ENCODE measurements at places on chromosomes 4 and X.

- DNase-seq, result no peak
These were observed at the start of gene MGARP for GRCh38 chr4:139279760-139280620. MGARP (minus strand) TSS chr4:139280225; CDS start chr4:139280158, 67 bp downstream.

DNA sequence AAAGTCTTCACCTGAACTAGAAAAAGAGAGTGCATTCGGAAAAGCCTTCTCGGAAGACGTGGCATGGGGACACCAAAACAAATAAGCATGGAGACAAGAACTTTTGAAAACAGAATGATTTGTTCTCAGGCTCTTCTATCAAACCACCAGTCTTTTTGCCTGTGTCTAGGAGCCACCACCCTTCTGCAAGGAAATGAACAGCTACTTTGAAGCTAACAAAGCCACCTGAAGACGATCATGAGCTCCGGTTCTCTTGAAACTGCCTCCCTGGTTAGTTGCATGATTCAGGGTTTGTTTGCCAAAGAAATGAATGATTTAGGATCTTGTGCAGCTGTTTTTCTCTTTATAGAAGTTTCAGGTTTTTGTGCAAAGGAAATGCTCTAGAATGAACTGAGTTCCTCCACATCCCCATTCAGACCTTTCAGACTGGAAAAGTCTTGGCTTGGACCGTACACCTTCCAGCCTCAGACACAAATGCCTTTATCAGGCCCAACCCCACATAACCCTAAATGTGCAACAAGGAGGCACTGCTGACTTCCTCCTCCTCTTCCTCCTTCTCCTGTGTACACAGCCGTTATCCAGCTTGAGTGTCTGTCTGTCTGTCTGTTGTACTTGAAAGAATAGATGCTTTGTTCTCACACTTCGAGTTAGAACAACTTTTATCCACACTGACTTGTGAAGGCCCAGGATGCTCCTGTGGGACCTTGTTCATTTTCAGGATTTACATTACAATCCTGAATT is 334.8 kb upstream of the KLF3 start:
- DNase-seq, result no peak

GRCh38 chr4:153027866-153028265 is 91.7 kb downstream of the FHDC1 start:
- DNase-seq, result no peak

DNA sequence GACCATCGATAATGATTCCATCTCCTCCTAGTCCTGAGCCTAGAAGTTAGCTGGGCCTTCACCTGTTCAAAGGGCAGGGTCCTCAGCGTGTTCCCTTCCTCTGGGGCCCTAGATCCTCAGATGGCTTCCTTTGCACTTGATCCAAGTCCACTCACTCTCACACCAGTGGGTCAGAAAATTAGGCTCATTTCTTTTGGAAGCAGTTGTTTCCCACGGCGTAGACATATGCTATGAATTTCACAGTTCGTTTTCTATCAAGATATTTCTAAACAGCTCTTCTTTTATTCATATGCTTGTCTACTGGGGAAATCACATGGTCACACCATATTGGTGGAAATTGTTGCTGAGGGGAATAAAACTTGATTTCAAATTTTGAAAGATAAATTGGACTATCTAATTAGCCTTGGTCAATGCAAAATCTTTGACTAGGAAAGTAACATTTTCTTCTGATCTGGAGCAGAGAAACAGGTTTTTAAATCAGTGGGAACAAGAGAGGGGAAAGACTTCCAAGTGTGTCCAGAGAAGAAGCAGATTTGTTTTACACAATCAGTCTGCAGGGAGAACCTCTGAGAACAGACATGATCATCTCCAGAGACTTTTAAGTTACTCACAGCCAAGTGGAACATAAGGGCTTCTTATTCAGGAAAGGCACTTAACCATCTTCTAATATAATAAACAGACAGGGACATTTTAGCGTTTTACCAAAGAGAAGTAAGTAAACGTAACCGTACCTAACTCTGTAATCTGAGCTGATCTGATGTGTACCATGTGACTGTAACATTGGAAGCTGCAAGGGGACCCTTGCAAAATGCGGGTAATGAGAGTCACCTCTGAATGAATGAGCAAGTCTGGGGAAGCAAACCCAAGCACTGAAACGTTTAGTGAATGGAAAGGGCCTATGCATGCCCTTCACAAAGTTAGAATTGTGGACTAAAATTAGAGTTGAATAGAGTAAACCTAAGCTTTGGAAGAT is 455.7 kb upstream of the FAT1 start:
- DNase-seq, result no peak

GRCh38 chrX:13203271-13203670 is 116.6 kb downstream of the ATXN3L start:
- no peak for DNase-seq

- DNase-seq, result no peak
These were observed 22.3 kb downstream of the COX7B2 start for GRCh38 chr4:46886711-46887110.

DNA sequence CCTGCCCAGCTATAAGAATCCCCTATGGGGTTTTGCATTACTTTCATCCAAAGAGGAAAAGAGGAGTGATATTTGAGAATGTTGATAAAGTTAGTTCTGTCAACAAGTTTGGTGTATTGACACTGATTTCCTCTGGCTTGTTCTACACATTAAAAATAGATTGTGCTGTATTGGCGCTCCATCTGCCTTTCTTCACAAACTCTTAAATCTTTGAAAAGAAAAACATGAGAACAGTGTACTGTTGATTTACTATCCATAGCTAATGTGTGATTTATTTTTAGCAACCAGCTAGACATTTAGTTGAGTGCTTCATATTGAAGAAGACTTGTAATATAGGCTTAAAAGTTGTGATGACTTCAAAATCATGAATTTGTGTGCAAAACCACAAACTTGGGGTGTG is 261.2 kb upstream of the ANKRD50 start:
- no peak for DNase-seq

DNA sequence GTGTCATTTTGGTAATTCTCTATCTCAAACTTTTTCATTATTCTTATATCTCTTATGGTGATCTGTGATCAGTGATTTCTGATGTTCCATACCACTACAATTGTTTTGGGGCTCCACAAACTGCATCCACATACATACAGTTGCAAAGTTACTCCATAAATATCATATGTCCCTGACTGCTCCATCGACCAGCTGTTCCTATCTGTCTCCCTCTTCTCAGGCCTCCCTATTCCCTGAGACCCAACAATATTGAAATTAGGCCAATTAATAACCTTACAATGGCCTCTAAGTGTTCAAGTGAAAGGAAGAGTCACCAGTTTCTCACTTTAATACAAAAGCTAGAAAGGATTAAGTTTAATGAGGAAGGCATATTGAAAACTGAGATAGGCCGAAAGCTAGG is 108.7 kb downstream of the ANAPC10 start:
- no peak for DNase-seq

GRCh38 chr4:20256381-20256881 is 4.7 kb downstream of the SLIT2 start:
- no peak for DNase-seq

DNA sequence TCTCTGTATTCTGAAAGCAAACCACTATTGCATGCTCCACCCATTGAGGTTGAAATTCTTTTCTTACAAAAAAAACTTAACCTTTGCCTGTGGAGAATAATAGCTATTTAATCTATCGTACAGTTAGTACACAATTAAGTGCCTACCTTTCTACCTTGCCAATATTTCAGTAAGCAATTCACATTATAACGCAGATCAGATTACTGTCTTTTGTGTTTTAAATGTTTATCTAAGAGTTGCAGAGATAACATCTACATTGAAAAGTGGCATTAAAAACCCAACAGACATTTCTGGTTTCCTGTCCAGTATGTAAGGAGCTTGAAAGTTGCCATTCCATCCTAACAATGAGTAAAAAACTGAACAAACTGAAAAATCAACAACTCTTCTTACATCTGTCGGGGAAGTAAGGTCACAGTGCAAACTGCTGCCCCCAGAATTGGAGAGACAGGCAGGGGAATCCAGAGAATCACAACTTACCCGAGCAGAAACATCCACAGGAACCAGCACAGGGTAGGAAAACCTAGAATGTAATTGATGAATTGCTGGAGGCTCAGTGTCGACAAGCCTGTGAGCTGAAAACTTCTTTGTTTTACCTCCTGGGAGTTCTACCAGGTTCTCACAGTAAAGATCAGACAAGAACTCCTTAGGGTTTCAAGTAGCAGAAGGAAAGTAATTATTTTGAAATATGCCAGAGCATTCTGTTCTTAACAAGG is 27.3 kb upstream of the ACSL4 start:
- no peak for DNase-seq

DNA sequence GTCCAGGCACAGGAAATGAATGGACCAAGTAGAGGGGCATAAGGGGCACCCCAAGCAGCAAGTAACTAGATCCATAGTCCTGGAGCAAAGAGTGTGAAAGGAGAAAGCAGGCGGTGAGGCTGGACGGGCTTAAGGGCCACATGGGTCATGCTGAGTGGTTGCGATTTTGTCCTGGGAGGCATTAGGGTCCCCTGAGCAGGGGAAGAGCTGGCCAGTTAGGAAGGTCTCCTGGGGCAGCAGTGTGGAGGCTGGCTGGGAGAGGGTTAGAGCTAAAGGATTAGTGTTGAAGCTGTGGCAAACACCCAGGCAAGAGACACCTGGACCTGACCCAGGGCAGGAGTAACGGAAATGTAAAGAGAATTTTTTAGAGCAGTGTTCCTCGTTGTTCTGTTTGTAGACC is 26.5 kb downstream of the MYOZ2 start:
- DNase-seq, result no peak

Data from esophagus muscularis mucosa (tissue), 4 donors.